ENCODE measurements at places on chromosomes 13 and 19. TPM values are rescaled to one million over a fixed set of nuclear protein-coding genes. Genes with fewer than 3 reads are reported as not detected.

LGALS7B gene
- not detected for total RNA-seq

SBK2 gene
- total RNA-seq, result not detected

DNA sequence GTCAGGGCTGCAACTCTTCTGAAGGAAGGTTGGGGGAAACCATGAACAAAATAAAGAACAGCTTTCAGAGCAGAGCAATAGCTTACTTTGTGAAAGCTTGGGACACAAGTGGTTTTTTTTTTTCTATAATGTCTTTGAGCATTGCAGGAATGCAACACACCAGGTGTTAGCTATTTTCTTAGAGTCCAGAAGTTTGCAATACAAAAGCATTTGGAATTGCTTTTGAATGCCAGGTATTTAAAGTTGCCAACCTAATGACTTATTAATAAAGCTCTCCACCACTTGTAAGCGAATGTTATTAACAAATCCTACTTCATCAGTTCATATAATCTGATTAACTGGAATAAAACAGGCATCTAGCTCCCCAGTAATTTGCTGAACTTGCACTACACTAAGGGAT, 172.6 kb downstream of the NUFIP1 start:
- peaks cover 25% of the 10 kb centered on the region for H3K27me3 ChIP-seq
- no peak overlapping the region for H3K4me3 ChIP-seq
- no peaks in the 10 kb centered on the region for H3K36me3 ChIP-seq
- H3K27ac ChIP-seq, result no peak overlapping the region

DNA sequence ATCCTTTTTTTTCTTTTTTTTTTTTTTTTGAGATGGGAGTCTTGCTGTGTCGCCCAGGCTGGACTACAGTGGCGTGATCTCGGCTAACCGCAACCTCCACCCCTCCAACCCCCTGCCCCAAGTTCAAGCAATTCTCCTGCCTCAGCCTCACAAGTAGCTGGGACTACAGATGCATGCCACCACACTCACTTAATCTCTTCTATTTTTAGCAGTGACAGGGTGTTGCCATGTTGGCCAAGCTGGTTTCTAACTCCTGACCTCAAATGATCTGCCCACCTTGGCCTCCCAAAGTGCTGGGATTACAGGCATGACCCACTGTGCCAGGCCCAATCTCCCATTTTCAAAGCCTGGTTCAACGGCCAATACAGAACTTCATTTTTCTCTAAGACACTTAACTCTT, 9.1 kb downstream of the FOXO1 start:
- H3K27me3 ChIP-seq, result no peaks in the 10 kb centered on the region
- H3K27ac ChIP-seq, result no peak overlapping the region
- H3K4me3 ChIP-seq, result no peak overlapping the region
- H3K4me1 ChIP-seq, result no peaks in the 10 kb centered on the region
- no peaks in the 10 kb centered on the region for H3K36me3 ChIP-seq
